ENCODE measurements at places on chromosomes 1 and 21.

DNA sequence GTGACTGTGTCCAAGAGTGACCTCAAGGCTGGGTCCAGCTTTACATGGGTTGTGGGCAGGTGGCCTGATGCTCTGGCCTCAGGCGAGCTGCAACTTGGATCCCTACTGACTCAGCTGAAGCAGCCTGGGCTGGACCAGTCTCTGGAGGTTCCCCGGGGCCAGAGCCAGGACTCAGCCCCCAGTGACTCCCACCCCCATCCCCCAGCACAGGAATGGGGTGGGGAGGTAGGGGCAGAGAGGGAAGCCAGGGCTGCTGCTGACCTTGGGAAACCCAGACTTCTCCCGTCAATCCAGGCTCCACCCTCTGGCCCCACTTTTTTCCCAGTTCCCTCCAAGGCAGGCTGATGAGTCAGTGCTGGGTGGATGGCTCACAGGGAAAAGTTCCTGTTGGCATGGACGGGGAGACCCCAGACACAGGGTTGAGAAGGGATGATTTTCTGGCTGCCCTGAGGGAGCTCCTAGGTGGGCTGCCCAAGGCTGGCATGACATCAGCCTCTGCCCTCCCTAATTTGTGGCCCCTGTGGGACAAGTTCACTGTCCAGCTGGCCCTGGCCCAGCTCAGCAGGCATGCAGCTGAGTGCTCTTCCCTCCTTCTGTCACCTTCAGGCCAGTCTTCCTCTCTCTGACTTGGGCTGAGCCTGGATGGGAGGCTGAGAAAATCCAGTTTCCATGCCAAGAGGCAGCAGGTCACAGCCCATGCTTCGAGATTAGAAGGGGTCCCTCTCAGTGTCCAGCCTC, 2.2 kb downstream of the ZC3H12A start:
- peak; percentile 93 for DNase-seq

DNA sequence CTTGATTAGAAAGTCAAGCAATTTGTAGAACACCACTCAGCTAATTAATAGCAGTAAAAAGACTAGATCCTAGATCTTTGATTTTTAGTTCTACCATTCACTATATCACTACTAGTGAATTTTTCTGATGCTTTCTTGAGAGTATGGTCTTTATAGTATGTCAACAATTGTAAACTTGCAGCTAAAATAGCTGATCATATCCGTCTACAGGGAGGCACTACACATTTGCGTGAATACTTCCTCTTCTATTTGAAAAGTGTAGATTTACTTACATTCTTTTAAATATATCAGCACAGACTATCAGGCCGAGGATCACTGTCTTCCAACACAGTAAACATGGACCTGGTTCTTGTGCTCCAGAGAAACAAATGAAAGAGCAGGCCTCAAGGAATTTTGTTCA, 18.6 kb upstream of the PTPRC start:
- DNase-seq: no peak

DNA sequence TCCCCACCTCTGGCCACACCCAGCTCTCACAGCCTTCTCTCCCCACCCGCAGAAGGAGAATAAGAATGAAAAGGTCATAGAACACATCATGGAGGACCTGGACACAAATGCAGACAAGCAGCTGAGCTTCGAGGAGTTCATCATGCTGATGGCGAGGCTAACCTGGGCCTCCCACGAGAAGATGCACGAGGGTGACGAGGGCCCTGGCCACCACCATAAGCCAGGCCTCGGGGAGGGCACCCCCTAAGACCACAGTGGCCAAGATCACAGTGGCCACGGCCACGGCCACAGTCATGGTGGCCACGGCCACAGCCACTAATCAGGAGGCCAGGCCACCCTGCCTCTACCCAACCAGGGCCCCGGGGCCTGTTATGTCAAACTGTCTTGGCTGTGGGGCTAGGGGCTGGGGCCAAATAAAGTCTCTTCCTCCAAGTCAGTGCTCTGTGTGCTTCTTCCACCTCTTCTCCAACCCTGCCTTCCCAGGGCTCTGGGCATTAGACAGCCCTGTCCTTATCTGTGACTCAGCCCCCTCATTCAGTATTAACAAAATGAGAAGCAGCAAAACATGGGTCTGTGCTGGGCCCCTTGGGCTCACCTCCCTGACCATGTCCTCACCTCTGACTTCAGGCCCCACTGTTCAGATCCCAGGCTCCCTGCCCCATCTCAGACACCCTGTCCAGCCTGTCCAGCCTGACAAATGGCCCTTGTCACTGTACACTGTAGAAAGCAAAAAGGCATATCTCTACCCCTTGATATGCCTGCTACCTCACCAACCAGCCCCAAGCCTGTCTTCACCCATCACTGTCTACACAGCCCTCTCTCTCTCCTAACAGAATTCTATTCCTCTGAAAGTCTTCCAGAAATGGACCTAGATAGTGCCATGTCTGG, 3.2 kb downstream of the S100A9 start:
- no peak for DNase-seq

DNA sequence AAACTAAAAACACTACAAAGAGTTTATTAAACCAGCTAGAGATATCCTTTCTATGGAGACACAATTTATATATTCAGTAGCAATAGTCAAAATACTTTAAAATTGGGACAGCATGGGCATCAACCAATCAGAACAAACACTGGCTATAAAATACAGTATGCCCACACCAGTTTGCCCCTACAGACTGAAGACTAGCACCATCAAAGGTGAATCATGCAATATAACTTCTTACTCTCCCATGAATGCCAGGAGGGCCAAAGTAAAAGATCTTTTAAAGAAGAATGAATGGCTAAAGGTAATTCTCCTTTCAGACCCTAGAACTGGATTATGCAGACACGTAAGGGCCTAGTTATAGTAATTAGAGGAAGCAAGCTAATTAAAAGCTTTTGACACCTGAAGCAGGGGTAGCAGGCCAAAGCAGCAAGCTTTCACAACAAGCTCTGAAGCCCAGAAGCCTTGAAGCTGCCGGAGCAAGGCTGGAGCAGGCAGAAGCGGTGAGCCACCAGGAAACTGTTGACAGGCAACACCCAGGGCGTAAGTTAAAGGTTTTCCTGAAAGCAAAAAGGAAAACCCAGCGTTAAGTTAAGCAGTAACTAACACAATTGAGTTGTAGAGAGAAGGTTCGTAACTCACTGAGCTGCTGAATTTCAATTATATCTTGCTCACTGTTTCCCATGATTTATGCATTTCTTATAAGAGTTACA, 99.3 kb downstream of the CDC42BPA start:
- DNase-seq: no peak

DNA sequence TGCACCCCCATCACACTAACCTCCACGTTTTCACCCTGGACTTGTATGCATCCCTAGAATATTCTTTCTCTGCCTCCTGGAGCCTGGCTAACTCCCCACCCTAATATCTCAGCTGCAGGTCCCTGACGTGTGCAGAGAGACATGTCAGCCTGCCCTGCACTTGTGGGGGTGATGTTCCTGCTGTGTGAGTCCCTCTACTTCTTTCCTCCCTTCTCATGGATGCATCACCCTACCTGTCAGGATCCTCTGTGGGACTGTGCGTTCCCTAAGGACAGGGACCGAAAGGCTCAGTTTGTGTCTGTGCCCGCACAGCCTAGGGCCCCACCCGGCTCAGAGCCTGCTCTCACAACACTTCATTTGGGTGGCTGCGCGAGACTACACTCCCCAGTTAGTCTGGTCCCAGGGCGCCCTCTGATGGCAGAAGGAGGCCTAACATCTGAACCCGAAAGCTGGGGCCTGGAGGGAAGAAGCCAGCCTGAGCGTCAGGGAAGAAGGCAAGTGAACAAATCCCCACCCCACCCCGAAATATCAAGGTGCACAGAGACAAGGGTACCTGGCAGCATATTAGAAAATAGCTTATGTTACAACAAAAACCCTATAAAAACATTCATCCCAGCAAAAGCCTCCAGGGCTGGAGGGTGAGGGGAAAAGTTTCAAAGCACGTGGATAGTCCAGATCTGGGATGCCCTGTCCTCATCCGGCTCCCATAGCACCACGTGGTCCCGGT, 3.7 kb downstream of the CD52 start:
- peak; percentile 71 for DNase-seq

- DNase-seq: no peak
These were observed 93.6 kb downstream of the KIF14 start for GRCh38 chr1:200526709-200527612.

DNA sequence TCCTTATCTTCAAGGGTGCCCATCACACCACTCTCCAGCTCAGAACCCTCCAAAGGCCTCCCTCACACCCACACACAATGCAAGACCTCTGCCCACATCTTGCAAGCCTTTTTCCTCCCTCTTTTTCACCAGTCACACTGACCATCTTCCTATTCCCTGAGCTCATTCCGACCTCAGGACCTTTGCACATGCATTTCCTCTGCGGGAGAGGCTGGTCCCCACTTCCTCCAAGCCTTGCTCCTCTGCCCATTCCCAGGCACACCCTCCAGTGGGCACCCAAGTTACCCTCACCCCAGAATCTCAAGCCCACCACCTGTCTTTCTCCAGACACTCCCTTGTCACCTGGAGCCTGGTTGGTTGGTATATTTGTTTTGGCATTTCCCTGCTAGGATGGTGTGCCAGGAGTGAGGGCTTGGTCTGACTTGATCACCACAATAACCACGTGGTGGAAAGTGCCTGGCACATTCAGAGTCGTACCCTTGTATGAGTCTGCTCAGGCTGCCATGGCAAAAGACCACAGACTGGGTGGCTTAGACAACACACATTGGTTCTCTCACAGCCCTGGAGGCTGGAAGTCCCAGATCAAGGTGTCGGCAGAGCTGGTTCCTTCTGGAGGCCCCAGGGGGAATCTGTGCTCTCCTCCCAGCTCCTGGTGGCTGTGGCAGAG, 13.2 kb downstream of the MX2 start:
- no peak for DNase-seq

- no peak for DNase-seq
These were observed 41.4 kb downstream of the ZMYM1 start for GRCh38 chr1:35120458-35121133.

- DNase-seq: no peak
These were observed 264.7 kb downstream of the SPATA17 start for GRCh38 chr1:217895841-217896240.

DNA sequence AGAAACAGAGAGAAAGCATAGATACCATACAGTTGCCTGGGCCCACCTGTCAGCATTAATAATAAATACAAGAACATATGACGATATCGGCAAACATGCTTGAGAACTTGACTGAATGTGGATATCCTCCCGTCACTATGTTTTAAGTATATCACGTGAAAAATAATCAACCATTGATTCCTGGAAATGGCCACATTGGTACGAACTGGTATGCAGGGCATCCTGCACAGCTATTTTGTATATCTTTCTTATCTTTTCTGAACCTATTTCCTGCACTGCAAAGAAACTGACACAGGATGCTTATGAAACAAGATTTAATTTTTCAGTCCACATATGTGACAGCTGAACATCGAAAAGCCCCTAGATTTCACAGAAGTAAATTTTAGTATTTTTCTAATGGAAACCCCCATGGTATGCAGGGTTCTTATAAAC, 22.8 kb upstream of the RGS1 start:
- DNase-seq: no peak

GRCh38 chr1:20823845-20824244, 36.7 kb upstream of the HP1BP3 start:
- DNase-seq: no peak

DNA sequence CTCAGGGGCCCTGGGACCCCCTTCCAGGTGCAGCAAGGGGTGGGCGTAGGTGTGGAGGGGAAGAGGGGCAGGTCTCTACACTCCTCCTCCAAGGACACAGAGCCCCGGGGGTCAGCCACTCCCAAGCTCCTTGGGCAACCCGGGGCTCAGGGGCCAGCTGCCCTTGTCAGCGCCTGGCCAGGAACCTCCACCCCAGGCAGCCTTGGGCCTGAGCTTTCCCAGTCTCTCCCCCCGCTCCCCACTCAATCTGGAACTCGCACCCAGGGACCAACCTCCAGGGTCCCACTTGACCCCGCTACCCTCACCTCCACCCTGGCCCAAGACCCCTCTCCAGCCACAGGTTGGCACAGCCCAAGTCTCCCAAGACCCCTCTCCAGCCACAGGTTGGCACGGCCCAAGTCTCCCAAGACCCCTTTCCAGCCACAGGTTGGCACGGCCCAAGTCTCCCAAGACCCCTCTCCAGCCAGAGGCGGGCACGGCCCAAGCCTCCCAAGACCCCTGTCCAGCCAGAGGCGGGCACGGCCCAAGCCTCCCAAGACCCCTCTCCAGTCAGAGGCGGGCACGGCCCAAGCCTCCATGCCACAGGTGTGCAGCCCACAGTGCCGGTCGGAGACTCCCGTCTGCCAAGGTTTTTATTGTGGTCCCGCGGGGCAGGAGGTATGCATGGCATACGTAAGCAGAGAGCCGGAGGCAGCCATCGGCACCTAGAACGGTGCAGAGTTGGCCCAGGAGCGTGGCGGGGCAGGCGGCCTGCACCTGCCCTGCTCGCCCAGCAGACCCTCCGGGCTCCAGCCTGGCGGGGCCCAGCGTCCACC, 3.0 kb downstream of the TNFRSF4 start:
- DNase-seq: no peak

- DNase-seq: no peak
These were observed 39.7 kb downstream of the CHD5 start for GRCh38 chr1:6140413-6140812.

- DNase-seq: no peak
These were observed 5.5 kb downstream of the NCAM2 start for GRCh38 chr21:21003701-21004100.

GRCh38 chr21:38280867-38281266, 24.1 kb downstream of the KCNJ15 start:
- DNase-seq: no peak

GRCh38 chr21:41753006-41753898, 13.6 kb downstream of the RIPK4 start:
- no peak for DNase-seq

DNA sequence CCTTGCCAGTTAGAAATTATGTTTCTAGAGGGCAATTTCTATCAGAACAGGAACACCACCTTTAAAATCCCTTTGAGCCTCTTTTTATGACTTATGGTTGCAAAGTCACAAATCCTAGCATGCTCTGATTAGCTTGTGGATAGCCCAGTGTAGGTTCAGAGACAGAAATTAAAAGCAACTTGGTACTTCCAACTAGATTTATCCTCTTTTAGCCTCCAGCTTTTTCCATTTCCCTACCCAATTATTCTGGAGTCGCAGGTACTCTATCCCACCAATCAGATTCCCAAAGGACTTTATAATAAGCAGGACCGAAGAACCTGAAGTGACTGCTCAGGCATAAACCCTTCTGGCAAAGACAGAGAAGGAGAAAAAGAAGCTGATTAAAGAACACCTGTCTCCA, 33.4 kb upstream of the LRRC53 start:
- no peak for DNase-seq

DNA sequence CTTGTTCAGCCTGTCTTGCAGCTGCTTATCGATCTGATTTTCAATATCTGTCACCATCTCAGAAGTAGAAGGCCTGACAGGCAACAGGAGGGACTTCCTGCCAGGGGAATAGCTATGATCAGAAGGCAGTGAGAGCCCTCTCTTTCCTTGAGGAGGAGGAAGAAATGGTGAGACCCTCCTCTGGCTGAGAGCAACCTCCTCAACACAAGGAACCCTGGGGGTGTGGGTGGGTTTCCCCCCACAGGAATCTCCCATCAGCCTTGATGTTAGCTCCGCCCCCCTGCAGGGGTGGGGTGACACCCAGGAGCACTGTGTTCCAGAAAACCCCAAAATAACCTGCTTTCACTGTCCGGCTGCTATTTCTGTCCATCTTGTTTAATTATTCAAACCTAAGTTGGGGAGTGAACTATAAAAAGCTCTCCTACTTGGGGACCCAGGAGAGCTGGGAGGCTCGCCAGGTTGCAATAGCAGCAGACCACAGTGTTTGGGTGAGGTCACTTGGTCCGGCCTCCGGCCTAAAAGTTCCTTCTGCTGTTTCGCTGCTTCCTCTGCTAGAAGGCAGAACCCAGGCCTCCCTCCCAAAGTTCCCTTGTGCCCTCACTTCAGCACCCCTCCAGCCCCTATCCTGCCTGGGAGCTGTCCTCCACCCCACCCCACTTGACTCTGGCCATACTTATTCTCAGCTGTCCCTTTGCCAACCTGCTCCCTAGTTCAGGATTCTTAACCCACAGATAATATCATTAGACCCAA, 7.8 kb upstream of the MEF2D start:
- DNase-seq: no peak

All from RWPE1 (cell line).